ENCODE measurements at places on chromosomes 5 and 9. TPM values are rescaled to one million over a fixed set of nuclear protein-coding genes. Genes with fewer than 3 reads are reported as not detected.

- DNase-seq: no peak
Observed at GRCh38 chr9:136862849-136863622, 3.1 kb downstream of the EDF1 start.

- DNase-seq: no peak
Observed at GRCh38 chr5:15852949-15853348, 326.6 kb downstream of the MARCHF11 start.

DNA sequence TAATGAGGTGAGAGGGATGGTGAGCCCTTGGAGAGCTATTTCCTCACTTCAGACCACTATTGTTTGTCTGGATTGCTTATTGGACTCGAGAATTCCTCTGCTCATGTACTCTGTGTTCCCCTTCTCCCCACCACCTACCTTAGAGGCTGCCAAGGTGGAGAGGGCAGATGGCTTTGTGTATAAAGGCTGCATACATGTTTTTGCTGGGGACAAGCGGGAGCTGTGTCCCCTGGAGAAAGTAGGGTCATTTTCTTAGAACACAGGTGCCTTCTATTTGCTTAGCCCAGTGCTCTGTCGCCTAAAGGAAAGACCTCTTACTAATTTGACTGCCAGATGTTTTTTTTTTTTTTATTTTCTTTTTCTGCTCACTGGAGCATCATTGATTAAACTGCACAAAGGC is 29.7 kb downstream of the RASGRF2 start:
- DNase-seq: no peak

DNA sequence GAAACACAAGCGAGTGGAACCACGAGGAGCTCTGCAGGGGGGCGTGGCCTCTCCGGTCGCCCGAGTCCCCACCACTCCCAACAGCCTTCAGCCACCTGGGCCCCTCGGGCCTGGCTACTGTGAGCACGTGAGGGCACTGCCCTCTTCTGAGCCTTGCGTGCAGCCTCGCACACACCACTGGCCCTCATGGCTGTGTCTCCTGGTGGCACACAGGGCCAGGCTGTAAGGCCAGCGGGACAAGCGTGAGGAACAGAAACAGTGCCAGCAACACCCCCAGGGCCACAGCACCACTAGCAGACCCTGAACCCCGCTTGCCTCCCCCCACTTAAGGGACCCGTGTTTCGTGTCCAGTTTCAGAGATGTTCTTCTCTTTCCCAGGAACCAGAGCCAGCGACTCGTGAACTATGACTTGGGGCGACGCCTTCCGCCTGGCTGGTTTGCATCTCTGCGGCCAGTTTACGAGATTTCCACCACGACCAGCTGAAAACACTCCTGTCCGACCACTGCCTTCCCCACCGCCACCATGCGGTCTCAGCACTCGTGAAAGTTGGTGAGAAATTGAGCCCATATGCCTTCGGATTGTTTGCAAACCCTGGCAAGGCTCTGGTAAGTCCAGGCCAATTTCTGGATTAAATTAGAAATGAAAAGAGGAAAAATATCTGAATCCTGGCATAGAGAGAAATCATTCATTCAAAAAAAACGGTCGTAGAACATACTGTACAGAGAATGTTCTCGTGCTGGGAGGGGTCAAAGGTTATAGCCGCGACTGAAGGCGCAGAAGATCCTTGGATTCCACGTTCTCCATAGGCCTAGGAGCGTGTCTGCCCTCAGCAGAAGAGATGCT is 135.6 kb downstream of the ZNF354C start:
- no peak for DNase-seq

DNA sequence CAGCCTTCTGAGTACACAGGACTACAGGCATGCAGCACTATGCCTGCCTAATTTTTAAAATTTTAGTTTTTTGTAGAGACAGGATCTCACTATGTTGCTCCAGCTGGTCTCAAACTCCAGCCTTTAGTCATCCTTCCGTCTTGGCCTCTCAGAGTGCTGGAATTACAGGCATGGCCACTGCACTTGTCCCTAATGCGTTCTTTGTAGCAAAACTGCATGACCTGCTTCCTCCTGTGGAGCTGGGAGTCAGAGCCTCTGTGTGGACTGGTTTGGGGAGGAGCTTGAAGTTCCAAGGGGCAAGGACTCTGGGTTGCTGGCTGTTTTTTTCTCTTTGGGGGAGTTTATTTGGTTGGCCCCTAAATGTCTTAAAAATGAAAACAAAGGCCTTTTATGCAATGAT is 22.7 kb upstream of the ANKRD34B start:
- DNase-seq: no peak

- DNase-seq: no peak
Observed at GRCh38 chr9:4714266-4715016, 26.6 kb downstream of the AK3 start.

GRCh38 chr9:121966706-121967105 is 126.4 kb downstream of the TTLL11 start:
- no peak for DNase-seq

- no peak for DNase-seq
Observed at GRCh38 chr5:81213070-81213469, 20.1 kb upstream of the CKMT2 start.

DNA sequence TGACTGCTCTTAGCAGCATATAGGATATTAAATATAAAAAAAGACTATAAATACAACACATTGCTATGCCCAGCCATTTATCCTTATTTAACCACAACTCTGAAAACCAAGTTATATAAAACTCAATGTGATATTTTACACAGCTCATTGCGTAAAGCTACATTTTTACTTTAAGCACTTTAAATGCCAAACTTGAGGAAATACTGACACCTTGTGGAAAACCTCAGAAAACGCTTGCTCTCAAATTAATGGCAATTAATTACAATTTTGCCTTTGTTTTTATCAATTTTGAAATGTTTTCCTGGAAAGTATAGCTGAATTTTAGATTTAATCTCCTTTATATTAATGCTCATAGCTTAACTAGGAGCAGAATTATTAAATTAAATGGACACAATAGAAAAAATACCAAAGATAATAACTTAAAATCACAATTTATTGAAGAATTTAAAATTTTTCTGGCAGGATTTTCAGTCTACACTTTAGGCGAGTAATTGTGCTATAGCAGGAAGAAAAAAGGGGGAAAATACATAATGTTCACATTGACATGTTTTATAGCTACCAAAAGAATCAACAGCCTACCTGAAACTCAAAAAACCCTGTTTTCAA is 25.2 kb upstream of the PLAC8L1 start:
- DNase-seq: peak; percentile 13

DNA sequence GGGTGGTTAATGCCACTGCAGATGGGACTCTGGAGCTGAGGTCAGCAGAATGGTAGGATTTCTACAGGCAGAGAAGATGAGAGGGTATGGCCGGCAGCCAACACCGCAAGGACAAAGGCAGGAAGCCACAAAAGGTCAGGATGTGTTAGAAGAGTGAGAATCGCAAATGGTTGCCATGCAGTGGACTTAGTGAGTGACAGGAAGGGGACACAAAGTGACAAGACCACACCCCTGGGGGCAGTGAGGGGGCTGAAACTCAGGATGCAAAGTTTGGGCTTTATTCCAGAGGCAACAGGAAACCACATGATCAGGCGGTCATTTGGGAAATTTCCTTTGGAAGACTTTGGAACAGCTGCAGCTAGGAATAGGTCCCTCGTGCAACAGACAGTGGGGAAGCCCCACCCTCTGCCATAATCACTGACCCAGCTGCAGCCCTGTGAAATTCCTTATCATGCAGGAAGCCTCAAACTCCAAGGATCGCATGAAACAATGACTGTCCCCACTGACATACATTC is 14.2 kb upstream of the CCDC180 start:
- DNase-seq: peak; percentile 5

DNA sequence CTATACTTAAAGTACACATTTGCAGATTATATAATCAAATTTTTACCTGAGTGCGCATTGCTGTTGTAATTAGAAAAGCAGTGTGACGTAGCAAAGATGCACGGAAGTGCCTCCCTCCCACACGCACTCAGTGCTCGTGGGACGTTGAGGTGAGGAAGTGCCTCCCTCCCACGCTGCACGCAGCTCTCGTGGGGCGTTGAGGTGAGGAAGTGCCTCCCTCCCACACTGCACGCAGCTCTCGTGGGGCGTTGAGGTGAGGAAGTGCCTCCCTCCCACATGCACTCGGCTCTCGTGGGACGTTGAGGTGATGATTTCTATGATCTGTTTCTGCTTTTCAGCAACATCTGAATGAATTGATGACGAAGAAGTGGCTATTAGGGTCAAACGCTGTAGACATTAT is 21.0 kb downstream of the EXOC3 start:
- peak; percentile 46 for DNase-seq

GRCh38 chr9:88628811-88629210 is 93.8 kb downstream of the NXNL2 start:
- no peak for DNase-seq

- DNase-seq: no peak
Observed at GRCh38 chr5:62896121-62896893, 317.7 kb downstream of the LRRC70 start.

GRCh38 chr5:106135473-106135872 is 1535.3 kb downstream of the EFNA5 start:
- DNase-seq: no peak

DNA sequence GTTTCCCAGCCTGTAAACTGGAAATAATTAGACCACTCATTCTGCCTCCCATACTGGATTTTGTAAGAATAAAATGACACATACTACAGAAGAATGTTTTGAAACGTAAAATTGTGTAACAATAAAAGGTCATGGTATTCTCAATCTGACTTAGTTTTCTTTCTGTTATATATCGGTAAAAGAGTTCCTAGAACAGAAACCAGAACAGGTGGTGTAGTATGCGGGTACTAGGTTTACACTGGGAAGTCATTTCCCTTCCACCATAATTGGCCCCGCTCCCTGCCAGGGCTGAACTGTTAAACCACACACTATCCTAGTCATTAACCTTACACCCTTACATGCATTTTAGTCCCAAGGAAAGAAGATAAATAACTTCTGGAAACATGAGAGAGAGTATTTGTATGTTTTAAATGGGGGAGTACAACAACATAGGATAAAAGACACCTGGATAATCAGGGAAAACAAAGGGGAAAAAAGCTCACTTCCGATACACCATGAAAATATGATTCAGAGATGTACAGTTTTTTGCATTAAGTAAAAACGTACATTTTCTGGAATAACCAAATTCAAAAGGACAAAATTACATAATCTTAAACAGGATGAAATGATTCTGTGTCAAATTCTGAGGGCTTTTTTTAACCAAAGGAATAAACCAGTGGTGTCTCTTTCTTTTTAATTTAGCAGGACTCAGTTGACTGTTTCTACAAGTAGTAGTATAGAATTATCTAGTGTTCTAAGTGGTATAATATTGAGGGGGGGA is 199.7 kb downstream of the GLIS3 start:
- DNase-seq: no peak

Gene EXOC3
- 34.0 TPM for polyA plus RNA-seq

- DNase-seq: no peak
Observed at GRCh38 chr5:110817459-110817858, 78.7 kb downstream of the SLC25A46 start.

Gene AK8
- 3.3 TPM for polyA plus RNA-seq

Gene DND1
- not detected for polyA plus RNA-seq

Gene PALM2AKAP2
- polyA plus RNA-seq: not detected

DNA sequence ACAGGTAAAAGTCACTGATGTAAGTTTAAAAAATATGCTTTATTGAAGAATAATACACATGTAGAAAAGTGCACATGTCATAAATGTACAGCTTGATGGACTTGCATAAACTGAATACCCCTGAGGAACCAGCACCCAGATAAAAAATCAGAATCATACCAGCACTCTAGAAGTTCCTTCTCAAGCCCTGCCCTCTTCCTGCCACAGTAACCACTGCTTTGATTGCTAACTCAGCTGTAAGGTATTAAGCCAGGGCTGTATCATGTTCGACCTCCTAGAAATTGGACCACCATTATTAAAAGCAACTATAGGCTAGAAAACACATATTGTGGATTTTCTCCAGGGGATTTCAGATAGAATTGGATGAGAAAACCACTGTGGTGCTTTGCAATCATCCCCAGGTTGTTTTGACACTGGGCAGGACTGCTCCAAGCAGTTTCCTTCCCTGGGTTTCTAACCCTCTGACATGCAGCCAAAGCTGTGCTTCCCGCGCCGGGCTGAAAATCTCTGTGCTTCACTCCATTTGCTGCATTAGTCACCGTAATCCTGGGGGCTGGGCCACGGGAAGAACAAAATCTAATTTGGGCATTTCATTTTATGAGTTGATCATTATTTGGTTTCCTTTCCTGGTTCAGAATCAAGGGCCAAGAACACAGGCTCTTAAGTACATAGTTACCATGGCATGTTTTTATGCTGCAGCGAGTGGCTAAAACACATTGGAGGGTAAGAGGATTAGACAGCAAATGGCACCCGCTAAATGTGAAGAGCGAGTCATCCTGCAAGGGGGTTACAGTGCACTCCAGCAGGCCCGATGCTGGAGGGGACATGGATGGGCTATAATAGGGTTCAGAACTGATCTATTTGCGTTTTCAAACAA is 139.4 kb upstream of the IL12B start:
- DNase-seq: peak; percentile 47

- peak; percentile 28 for DNase-seq
Observed at GRCh38 chr5:152532714-152533113, 127.6 kb upstream of the NMUR2 start.

- DNase-seq: peak; percentile 66
Observed at GRCh38 chr9:123640792-123641222, 284.8 kb downstream of the CRB2 start.

DNA sequence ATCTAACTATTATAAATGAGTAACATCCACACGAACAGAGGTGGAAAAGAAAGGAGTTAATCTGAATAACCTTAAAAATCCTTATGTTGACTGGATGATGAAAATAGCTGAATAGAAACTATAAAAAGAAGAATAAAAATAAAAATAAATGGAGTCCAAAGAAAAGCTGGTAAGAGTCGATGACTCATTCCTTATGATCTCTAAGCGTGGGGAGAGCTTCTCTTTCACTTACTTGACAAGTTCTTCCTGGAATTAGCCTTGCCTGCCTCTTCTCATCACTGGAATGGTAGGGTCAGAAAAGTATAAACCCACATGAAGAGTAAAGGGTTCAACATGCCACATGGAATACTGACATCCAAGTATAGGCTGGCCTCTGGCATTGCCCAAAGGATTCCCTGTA is 477.0 kb upstream of the RGMB start:
- no peak for DNase-seq

Gene SMC5
- polyA plus RNA-seq: 7.0 TPM

DNA sequence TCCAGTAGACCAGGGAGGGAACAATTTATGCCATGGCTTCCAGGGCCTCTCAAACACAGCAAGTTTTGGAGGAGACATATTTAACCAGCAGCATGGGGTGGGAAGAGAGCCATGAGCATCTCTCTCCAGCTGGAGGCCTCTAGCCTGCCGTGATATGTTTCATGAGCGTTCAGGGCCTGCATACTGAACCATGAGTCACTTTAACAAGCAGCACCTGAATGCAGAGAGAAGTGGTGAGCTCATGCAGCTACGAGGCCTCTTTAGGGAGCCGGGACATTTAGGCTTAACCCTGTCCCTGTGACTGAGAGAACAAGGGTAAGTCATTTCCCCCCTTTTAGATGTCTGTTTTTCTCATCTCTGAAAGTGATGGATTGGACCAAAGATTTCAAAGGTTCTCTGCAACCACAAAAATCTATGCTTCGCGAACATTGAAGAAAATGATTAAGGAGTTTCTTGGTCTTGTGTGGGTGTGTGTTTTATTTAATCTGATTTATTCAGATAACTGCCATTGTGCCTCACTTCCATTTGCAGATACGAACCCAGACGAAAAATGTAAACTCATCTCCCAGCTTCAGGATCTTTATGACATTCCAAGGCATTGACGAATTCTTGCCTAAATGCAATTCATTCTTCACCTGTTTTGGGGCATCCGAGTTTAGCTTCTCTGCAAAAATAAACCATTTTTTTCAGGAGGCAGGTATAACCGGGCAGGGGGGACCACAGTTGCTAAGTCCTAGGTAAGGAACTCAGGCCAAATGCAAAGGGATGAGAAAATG is 157.0 kb downstream of the GABBR2 start:
- no peak for DNase-seq

Gene TLX3
- not detected for polyA plus RNA-seq

GRCh38 chr9:2307480-2307879 is 292.3 kb downstream of the SMARCA2 start:
- DNase-seq: no peak

Measured in immature natural killer cell (primary cell).